RWPE2 (cell line): ENCODE measurements at places on chromosomes 2 and 18.
A peak's percentile ranks its signal among the peaks of the same experiment; 100 is the strongest.

GRCh38 chr2:74052732-74053710, 68.3 kb downstream of the TET3 start:
- DNase-seq: no peak

DNA sequence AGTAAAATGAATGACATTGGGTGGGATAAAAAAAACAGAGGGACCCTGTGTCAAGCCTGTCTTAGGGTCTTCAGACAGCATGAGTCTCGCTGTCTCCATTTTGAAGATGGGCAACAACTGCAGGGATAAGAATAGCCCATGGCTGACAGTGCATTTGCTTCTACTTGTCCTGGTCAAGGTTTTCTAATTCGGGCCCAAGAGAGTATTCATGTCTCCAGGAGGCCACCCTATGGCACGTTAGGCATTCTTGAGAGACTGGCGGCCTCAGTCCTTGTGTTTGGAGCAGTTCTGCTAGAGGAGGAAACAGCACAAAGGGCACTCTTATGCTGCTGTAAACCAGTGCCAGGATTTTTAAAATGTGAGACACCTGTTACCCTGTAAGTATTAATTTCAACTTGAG, 9.5 kb upstream of the MYL1 start:
- no peak for DNase-seq

- no peak for DNase-seq
These were observed 70.4 kb downstream of the KCTD1 start for GRCh38 chr18:26477828-26478466.

DNA sequence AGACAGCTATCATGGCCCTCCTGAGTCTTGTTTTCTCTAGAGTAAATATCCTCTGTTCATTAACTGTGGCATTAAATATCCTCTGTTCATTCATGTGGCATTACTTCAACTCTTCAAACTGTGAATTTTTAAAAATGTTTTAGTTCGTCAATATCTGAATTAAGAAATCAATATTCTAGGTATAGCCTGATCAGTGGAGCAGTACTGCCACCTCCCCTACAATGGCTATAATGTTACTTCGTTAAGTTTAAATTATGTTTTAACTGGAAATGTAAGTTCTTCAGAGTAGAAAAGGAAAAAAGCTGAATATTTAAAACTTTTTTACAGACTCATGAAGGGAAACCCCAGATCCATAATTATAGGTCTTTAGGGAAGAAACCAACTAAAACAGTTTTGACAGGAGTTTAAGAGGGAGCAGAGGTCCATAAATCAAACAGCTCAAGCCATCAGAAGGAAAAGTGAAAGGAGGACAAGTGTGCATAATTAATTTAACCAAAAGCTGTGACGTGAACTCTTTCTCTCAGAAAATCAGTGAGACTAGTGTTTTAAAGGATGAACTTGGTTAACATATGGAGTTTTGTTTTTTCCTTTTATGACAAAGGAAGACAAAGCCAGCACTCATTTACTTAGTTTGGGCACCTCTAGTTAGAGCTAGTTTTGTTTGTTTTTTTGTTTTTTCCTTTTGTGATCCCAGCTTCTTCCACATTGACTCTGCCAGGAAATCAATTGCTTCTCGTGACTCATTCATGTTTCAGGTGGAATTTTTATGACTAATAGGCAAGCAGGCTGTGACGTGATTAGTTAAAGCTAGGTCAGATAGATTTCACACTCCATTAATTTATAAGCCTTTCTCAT, 44.9 kb downstream of the RBBP8 start:
- DNase-seq: no peak

DNA sequence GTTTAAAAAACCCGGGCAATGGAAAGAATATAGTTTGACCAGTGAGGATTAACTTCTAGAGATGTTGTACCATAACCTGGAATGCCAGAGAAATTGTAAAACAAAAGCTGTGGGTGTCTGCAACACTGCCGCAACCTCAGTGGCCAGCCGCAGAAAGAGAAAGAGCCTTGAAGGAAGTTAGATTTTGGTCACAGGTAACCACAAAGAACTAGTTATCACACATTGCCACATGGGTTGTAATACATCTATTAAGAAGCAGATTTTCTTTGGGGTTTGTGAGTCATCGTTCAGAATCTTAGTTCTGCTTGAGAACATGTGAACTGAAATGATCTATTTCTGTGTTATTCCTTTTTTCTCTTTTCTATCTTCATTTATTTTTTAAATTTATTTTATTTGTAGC, 222.9 kb upstream of the AGAP1 start:
- no peak for DNase-seq

DNA sequence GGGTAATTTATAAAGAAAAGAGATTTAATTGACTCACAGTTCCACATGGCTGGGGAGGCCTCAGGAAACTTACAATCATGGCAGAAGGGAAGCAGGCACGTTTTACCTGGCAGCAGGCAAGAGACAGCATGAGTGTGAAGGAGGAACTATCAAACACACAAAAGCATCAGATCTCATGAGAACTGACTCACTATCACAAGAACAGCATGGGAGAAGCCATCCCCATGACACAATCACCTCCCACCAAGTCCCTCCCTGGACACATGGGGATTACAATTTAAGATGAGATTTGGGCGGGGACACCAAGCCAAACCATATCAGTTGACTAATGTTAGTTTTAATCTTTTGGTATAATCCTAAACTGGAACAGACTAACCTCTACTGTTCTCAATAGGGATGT, 49.1 kb upstream of the CPO start:
- DNase-seq: no peak

- DNase-seq: no peak
These were observed 1.4 kb downstream of the ALMS1 start for GRCh38 chr2:73386894-73387636.

- no peak for DNase-seq
These were observed 10.1 kb downstream of the LMAN2L start for GRCh38 chr2:96729748-96730147.

- no peak for DNase-seq
These were observed 101.5 kb downstream of the KLF7 start for GRCh38 chr2:207064128-207064690.

DNA sequence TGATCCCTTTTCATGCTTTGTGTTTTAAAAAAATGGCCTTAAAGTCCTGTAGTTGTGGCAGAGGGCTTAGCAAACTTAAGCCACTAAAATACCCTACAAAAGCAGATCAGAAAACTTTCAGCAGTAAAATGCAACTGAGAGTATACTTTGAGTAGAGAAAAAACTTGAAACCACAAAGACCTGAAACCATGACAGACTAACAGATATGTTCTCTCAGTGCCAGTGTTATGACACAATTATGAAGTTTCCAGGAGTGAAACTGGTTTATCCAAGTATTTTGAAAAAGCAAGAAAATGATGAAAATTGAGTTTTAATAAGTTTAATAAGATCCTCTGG, 74.5 kb downstream of the SPRED2 start:
- DNase-seq: no peak

DNA sequence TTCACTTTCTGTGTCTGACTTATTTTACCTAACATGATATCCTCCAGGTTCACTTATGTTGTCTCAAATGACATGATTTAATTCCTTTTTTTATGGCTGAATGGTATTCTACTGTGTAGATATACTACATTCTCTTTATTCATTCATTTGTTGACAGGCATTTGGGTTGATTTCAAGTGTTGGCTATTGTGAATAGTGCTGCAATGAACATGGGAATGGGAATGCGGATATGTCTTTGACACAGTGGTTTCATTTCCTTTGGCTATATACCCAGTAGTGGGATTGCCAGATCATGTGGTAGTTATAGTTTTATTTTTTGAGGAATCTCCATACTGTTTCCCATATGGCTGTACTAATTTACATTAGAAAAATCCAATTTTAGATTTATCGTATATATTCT, 195.4 kb upstream of the KLHL14 start:
- DNase-seq: no peak

- no peak for DNase-seq
These were observed 628.0 kb downstream of the ZEB2 start for GRCh38 chr2:143891879-143892308.

DNA sequence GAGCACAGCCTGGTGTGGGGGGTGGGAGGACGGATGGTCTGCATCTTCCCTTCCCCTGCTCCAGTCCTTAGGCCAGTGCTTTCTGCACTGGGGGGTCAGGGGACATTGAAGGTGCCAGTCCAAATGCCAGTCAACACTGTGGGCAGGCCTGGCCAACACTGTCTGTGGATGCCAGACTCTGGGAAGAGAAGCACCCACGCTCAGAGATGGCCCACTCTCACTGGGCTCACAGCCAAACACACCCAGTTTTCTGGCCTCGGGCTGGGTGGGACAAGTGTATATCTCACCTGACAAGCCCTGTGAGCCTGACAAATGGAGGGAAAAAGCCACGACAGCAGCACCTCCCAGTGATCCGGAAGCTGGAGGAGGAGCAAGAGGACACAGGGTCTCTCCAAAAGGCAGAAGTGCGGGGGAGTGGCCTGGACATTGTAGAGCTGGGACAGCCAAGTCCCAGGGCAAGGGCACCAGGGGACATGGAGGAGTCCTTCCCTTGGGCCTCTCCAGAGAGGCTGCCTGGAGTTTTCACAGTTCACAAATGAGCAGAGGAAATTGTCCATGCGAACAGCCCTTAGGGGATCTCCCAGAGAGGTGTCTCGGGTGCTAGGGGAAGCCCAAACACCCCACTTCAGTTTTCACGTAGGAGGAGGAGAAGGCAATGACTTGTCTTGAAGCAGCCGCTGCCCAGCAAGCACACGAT, 79.3 kb downstream of the SDC1 start:
- peak; percentile 49 for DNase-seq

- no peak for DNase-seq
These were observed 68.4 kb upstream of the MFF start for GRCh38 chr2:227256605-227257004.

DNA sequence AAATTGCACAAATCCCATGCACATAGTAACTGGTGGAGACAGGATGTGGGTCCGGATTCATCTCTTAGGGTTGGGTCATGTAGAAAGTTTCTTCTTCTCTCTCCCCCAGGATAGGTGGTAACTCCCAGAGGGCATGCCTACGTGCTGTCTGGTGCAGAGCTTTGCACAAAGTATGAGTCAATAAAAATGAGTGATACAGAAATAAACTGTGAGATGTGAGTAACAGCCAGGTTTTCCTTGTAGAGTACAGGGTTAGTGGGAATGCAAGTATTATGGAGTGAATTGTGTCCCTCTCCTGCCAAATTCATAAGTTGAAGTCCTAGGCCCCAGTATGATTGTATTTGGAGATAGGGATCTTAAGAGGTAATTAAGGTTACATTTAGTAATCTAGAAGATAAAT, 289.4 kb downstream of the ALK start:
- DNase-seq: peak; percentile 70

- no peak for DNase-seq
These were observed 39.6 kb upstream of the SCN1A start for GRCh38 chr2:166167449-166167848.

DNA sequence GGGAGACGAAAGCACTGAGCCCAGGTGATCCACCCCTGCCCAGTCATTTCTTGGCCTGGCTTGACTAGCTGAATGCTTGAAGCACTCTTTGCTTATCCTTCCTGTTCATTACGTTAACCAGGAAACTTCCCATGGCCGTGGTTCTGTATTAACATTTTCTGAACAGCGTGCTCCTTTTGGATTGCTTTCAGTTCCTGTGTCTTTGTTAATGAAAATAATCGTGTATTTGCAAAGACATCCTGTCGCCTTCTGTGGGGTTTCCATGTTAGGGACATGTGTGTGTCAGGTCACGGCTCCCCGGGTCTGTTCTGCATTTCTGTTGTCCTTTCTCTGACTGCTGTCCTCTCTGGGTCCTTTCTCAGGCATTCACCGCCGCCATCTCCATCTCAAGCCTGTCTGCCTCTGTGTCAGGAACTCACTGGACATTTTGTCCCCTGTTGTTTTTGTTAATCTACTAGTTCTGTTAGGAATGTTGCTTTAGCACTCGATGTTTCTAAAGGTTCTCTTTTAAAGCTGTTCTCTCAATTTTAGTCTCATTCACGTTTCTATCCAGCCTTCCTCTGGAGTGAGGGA, 434.1 kb upstream of the HS6ST1 start:
- DNase-seq: no peak
